ENCODE measurements at places on chromosomes 11 and 22.

- DNase-seq = peak; percentile 59
Observed at GRCh38 chr11:9280655-9281301, 15.6 kb upstream of the DENND5A start.

- no peak for DNase-seq
Observed at GRCh38 chr11:12499071-12499470, 121.7 kb downstream of the PARVA start.

GRCh38 chr11:69210310-69211035, 54.7 kb downstream of the SMIM38 start:
- DNase-seq = peak; percentile 67

GRCh38 chr22:46754110-46754799, 8.2 kb upstream of the TBC1D22A start:
- DNase-seq = peak; percentile 71

- DNase-seq = no peak
Observed at GRCh38 chr11:84297570-84297969, 1011.4 kb upstream of the CCDC90B start.

- no peak for DNase-seq
Observed at GRCh38 chr11:123392431-123392830, 37.6 kb upstream of the GRAMD1B start.

GRCh38 chr22:38955250-38955905, 2.0 kb upstream of the APOBEC3A start:
- no peak for DNase-seq

GRCh38 chr11:64772303-64773018, 5.9 kb downstream of the SF1 start:
- DNase-seq = no peak

- DNase-seq = no peak
Observed at GRCh38 chr11:109236188-109236587, 185.8 kb upstream of the C11orf87 start.

DNA sequence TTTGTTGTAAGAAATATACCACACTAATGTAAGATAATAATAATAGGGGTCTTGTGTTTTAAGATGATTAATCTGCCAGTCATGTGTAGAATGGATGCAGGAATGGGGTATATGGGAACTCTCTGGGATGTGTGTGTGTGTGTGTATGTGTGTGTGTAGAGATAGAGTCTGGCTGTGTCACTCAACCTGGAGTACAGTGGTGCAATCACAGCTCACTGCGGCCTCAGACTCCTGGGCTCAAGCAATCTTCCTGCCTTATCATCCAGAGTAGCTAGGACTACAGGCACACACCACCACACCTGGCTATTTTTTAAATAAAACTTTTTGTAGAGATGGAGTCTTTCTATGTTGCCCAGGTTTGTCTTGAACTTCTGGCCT, 11.5 kb upstream of the PANX1 start:
- no peak for DNase-seq

GRCh38 chr11:2579315-2580060, 120.3 kb downstream of the KCNQ1OT1 start:
- no peak for DNase-seq

GRCh38 chr22:39997939-39998726, 3.4 kb downstream of the FAM83F start:
- DNase-seq = no peak

DNA sequence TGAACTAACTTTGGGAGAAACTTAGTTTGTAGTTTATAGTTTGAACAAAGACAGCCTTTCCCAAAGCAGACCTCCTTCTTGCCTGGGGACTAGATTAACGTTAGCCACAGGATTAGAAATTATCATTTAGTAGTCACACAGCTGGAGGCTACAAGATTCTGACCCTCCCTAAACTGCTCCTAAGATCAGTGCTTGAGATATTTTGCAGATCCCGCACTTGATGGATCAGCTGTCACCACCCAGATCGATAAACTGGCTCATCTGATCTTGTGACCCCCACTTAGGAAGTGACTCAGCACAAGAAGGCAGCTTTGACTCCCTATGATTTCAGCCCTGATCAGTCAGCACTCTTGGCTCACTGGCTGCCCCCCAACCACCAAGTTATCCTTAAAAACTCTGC, 1.6 kb downstream of the SLC22A24 start:
- DNase-seq = no peak

GRCh38 chr11:94938095-94939055, 35.0 kb downstream of the CWC15 start:
- DNase-seq = no peak

DNA sequence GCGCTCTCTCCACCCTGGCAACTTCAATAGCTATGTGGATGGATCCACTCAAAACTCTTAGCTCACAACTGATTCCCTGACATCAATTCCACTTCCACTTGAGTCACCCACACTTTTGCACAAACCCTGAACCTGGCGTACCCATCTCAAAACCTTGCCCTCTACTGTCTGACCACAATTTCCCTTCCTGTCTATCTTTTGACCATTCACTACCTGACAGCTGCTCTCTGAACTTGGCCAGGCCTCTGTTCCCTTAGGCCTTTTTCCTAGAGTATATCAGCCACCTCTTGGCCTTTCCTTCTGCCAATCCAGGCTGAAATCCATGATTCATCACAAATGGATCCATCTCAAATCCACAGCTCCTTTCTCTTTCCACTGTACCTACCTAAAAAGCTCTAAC, 106.0 kb downstream of the RPL27A start:
- no peak for DNase-seq

GRCh38 chr22:36180038-36180880, 19.7 kb upstream of the APOL3 start:
- peak; percentile 84 for DNase-seq

- no peak for DNase-seq
Observed at GRCh38 chr11:115493488-115493887, 10.7 kb downstream of the CADM1 start.

GRCh38 chr11:114496915-114497314, 57.6 kb downstream of the REXO2 start:
- no peak for DNase-seq

DNA sequence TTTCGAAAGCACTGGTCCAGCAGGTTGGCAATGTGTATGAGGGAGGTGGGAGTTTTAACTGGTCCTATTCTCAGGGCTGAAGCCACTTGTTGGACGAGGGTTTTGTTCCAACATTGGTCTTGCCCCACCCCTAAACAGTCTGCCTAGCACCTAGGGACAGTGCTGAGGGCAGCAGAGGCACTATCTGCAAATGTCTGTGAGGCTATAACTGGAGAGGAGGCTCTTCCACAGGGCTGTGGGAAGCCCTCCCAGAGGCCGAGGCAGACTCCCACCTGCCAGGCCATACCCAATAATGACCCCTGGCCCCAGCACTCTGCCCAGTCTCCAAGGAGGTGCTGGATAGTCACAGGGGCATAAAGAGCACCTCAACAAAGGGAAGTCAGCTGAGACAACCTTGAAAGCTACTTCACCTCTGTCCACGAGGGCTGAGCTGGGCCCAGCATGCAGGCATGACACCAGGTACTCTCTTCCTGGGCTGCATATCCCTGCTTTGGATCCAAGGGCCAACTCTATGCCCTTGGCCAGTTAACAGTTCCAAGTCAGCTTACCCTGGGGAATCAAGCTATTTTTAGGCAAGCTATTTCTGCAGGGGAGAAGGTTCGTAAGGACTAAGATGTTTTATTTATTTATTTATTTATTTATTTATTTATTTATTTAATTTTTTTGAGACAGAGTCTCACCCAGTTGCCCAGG, 40.2 kb upstream of the SLC25A1 start:
- DNase-seq = no peak

DNA sequence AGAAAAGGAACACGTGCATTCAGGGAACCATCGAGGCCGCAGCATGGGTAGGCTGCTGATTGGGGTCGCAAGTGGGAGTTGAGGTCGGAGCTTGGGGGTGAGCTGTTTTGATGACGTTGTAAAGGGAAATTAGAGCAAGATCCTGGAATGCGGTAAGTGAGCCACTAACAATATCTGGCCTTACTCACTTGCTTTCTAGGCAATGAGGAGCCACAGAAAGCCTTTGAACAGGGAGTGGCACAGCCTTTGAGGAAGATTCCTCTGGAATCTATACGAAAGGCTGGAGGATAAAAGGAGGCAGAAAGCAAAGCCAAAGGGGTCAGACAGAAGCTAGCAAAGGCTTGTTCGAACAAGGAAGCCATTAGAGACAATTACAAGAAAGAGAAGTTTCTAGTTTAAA, 197.5 kb downstream of the LARGE1 start:
- no peak for DNase-seq

GRCh38 chr11:116078101-116078591, 573.9 kb upstream of the CADM1 start:
- DNase-seq = peak; percentile 43

GRCh38 chr11:87083029-87083428, 45.3 kb downstream of the TMEM135 start:
- no peak for DNase-seq

DNA sequence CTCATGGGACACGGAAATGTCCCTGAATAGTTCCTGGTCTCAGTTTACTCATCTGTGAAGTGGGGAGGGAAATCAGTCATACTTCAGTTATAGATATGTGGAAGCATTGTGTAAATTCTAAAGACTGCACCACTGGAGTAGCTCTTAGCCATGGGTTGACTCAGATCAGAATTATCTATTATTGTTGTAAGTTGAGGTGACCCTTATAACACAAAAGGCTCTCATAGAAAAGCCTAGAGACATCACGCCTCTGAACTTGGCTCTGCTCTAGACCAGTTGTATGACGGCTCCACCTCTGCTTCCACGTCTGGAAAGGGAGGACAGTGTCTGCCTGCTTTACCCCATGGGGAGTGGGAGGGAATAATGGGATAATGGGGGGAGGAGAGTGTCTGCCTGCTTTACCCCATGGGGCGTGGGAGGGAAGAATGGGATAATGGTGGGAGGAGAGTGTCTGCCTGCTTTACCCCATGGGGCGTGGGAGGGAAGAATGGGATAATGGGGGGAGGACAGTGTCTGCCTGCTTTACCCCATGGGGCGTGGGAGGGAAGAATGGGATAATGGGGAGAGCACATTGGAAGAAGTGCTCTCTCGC, 98.2 kb downstream of the AMOTL1 start:
- DNase-seq = no peak

- no peak for DNase-seq
Observed at GRCh38 chr22:40041366-40042137, 46.8 kb downstream of the FAM83F start.

DNA sequence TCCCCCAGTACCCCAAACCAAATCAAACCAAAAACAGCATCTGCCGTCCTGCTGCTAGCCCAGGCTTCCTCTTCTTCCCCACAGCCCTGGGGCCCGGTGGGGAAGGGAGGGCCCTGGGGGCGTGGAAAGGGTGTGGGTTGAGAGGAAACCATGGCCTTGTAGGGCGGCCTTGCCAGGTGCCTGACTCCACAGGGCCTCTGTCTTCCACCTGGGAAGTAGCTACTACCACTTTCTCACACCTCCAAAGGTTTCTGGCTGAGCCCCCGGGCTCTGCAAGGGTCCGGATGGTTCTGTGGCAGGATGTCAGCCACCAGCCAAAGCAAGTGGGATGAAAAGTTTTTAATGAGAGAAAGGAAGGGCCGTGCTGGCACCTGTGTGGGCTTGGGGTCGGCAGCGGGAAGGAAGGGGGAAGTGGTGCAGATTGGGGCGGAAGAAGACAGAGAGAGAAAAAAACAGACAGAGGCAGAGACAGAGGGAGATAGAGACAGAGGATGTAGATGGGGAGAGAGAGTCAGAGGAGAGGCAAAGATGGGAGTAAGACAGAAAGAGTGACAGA, 10.5 kb downstream of the TPST2 start:
- DNase-seq = peak; percentile 74

GRCh38 chr11:77522215-77522614, 48.3 kb upstream of the PAK1 start:
- no peak for DNase-seq

GRCh38 chr11:134270250-134270714, 5.9 kb upstream of the GLB1L3 start:
- DNase-seq = no peak

- no peak for DNase-seq
Observed at GRCh38 chr22:45268167-45268957, 16.4 kb upstream of the UPK3A start.

DNA sequence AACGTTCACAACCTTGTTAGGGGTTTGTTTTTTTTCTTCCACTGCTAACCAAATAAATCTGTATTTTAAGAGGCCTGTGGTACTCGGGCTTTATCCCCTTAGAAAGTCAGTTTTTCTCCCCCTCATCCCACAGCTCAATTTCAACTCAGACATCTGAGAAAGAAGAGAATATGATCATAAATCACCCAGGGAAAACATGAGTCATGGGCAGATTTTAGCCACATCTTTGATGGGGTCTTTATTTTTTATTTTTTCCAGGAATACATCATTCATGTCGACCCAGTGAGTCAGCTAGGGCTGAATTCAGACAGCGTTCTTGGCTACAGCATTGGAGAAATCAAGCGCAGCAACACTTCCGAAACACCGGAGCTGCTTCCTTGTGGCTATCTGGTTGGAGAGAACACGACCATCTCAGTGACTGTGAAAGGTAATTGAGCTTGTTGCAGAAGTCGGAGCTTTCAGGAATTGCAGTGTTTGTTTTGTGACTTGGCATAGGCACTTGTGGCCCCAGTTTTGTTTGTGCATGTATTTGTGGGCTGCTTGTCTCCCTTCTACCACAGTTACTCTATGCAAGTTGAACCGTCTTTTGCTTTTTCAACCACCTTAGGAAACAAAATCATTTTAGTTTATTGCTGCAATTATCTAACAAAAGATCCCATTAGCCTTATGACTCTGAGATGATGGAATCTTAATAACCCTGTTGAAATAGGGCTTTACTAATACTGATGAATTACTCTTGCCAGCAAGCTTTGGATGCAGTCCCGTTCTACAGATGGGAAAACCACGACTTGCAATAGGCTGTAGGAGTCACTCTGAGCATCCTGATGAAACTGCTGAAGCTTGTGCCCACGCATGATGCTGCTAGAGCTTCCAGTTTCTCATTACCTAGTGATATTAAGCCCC, 62.7 kb downstream of the DBX1 start:
- no peak for DNase-seq

- DNase-seq = peak; percentile 24
Observed at GRCh38 chr11:122108192-122108799, 7.7 kb downstream of the BLID start.

- DNase-seq = no peak
Observed at GRCh38 chr11:128621601-128622501, 34.5 kb upstream of the ETS1 start.

DNA sequence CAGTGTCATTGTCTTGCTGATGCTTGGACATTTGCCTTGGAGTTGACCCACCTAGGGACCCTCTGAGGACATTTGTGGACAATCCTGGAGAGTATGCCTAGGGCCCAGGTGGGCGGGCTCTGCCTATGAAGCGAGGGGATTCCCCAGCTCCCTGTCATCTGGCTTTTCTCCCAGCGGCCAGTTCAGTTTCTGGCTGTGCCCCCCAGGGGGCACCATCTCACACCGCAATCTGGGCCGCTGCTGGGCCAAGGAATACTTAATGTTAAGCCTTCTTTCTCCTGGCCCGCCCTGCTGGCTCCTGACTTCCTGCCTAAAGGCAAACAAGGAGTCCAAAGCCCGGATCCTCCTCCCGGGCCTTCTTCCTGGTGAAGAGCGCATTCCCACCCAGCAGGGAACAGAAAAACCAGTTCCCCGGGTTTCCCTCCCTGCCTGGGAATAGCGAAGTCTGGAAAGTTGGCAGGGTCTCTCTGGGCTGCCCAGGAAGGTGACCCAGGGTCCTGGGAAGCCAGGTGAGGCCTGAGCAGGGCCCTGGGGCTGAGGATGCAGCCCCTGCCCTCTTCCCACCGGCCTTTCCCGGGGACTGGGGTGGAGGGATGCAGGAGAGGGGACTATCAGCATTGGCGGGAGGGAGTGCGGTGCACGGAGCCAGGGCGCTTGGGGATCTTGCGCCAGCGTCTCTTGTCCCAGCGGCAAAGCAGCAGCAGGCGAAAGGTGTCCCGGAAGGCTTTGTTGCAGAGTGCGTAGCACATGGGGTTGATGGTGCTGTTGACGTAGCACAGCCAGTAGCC, 11.9 kb downstream of the CHRM1 start:
- peak; percentile 71 for DNase-seq

All from GM13976 (cell line).